ENCODE measurements at places on chromosomes 16 and 17.

DNA sequence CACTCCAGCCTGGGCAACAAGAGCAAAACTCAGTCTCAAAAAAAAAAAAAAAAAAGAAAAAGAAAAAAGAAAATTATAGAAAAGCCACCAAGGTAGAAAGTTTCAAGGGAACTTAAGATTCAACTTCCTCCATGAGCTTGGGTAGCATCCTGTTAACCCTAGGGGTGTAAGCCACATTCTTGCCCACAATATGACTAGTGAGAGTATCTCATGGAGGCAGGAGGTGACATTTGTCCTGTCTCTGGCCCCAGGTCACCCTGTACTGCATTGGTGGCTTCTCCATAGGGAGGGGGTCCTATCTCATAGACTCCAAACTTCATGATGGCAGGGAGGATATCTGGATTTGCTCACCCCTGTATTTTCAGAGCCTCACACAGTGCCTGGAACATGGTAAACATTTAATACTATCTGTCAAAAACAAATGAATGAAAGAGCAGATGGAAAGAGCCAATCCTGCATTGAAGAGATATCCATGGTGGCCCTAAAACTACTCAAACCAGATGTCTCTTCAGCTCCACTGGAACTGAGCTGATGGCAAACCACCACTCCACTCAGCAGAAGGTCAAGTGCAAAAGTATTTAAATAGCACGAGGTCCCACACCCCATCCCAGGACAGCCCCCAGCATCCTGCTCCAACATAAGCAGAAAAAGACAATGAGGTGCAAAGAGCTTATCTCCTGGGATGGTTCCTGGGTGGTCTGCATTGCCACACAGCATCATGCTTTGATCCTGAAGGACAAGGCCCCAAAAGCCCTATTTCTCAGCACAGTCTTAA is 50.3 kb downstream of the EMP2 start:
- DNase-seq: no peak

DNA sequence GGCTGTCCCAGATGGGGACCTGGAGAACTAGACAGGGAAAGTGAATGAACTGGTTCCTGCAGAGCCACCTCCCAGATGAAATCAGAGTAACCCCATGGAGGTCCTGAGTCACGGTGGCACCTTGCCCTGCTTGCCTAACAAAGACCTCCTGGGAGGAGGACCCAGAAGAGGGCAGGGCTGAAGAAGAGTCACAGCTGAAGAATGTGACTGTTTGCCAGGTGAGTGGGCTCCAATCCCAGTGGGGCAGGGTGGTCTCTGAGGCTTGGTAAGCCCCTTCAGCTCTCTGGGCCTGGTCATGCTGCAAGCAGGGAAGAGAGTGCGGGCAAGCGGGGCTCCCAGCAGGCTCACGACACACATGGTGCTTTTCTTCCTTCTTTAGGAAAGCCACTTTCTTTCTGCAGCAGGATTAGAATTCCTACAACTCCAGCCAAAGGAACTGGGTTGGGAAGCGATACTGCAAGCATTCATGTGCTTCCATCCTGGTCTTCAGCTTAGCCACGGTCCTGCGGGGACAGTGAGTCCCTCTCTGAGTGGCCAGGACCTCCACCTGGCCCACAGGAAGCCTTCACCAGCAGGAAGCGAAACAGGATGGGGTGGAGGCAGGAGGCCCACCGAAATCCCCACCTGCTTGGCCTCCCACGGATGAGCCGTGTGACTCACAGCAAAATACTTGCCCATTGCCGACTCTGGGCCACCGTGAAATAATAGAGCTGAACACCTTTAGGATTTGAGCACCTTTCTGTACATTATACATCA is 4.3 kb downstream of the C16orf74 start:
- DNase-seq: no peak

GRCh38 chr17:58585554-58585953 is 71.1 kb upstream of the MTMR4 start:
- no peak for DNase-seq

GRCh38 chr16:70473446-70474319 is 19.3 kb downstream of the FCSK start:
- DNase-seq: no peak

GRCh38 chr16:2949705-2950352 is 14.2 kb upstream of the KREMEN2 start:
- no peak for DNase-seq

GRCh38 chr17:74424117-74424516 is 7.8 kb upstream of the GPRC5C start:
- DNase-seq: no peak

- DNase-seq: no peak
Observed at GRCh38 chr17:6534846-6535514, 21.4 kb downstream of the PITPNM3 start.

GRCh38 chr17:10648956-10649355 is 8.2 kb downstream of the MYH3 start:
- no peak for DNase-seq

DNA sequence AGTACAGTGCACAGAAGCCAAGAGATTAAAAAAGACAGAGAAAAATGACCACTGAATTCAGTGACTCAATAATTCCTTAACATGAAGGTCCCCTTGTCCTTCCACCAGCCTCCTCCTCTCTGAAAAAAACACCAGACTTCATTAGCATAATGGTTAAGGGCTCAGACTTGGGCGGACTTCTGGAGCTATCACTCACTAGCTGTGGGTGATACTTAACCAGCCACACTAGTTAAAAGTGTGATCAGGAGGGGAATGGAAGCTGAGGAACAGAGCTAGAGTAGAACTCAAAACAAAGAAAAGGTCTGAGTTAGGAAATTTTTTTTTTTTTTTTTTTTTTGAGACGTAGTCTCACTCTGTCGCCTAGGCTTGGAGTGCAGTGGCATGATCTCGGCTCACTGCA is 23.2 kb downstream of the ZNF652 start:
- no peak for DNase-seq

DNA sequence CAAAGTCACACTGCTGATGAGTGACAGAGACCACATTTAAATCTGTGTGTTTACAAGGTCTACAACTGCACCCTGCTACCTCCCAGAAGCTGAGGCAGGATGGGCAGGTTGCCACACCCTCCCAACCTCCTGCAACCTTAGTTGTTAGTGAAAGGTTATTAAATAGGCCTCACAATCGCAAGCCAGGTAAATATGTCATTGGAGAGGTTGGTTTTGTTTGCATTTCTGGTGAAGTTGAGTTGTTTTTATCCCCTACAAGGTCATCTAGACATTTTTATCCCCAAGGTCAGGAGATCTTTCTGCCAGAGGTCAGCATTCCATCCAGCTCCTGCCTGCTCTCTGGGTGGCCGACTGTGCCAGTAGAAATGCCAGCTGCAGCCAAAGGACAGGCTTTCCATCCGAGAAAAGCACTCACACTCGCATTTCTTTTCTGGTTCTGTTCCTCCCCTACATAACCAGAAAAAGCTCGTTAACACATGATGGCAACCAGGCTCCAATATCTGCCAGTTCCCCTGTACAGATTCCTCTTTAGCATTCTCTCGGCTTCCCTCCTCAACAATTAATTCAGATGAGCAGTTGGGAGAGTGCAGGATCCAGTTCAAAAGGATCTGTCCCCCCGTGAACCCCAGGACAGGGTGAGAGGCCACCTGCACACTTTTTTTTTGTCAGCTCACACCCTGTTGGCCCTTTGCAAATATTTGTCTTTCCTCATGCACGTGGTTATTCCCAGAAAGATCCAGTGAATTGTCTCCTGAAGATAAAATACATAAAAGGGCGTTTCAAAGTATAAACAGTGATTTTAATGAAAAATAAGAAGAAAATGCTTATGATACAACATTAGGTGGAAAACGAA is 562.8 kb downstream of the MAF start:
- no peak for DNase-seq

- DNase-seq: no peak
Observed at GRCh38 chr17:29108823-29109476, 66.0 kb downstream of the PIPOX start.

DNA sequence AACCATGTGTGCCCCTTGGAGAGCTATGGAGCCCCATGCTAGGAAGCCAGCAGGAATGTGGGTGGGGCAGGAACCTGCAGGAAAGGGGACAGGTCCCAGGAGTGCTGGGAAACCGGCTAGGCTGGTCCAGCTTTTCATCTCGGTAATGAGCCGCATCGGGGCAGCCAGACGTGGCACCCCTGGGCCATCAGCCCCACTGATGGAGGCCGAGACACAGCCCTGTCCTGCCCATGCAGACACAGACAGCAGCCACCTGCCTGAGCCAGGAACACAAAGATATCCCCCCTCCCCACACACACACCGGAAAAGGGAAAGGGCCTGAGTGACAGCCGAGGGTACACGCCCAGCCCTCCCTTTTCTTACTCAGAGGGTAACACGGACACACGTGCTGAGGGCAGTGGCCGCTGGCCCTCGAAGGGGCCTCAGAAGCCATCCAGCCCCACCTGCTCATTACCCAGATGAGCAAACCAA is 18.1 kb downstream of the PPL start:
- DNase-seq: no peak

DNA sequence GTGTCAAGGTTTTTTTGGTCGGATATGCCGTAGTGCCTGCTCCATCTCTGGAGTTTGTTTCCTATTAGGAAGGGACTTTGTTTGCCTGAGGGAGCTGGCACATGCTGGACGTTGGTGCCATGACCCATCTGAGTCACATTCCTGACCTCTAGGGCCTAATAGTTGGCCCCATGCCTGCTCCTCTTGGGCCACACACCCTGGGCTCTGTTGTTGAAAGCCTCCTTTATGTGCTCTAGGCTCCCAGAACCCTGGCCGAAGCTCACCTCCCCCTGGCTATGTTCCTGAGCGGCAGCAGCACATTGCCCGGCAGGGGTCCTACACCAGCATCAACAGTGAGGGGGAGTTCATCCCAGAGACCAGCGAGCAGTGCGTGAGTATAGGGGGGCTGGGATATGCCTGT is 18.4 kb downstream of the LIMD2 start:
- DNase-seq: no peak

DNA sequence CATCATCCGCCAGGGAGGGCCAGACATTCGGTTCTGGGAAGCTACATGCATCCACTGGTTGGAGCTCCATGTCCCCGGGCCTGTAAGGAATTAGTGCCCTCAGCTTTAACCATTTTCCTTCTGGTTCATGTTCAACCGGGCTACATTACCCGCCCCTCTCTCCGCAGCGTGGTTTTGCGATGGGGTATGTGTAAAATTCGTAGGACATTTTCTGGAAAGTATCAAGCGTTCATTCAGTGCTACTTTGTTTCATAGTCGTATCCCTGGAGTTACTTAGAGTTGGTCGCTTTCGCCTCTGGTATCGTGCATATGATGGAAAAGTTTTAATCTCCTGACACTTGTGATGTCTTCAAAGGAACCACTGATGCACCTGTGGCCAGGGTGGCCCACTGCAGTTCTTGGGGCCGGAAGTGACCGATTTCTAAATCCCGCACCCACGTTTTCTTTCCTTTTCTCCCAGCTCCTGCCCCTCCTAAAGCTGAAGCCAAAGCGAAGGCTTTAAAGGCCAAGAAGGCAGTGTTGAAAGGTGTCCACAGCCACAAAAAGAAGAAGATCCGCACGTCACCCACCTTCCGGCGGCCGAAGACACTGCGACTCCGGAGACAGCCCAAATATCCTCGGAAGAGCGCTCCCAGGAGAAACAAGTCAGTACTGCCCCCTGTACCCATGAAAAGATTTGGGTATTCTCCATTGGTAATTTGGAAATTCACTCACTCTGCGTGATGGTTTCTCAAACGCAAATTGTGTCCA is 637 bp downstream of the RPL23A start:
- DNase-seq: no peak

DNA sequence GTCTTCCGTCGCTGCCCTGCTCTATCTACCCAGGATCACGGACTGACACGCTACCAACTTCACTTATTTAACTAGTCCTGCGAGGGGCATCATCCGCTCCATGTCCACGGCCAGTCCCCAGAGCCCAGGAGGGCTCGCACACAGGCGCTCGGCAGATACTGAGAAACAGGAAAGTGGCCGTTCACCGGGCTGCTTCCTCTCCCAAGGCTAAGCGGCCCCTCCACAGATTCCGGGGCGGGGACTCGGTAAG is 388 bp downstream of the OXLD1 start:
- no peak for DNase-seq

- no peak for DNase-seq
Observed at GRCh38 chr17:43984521-43984920, 19.9 kb upstream of the NAGS start.

DNA sequence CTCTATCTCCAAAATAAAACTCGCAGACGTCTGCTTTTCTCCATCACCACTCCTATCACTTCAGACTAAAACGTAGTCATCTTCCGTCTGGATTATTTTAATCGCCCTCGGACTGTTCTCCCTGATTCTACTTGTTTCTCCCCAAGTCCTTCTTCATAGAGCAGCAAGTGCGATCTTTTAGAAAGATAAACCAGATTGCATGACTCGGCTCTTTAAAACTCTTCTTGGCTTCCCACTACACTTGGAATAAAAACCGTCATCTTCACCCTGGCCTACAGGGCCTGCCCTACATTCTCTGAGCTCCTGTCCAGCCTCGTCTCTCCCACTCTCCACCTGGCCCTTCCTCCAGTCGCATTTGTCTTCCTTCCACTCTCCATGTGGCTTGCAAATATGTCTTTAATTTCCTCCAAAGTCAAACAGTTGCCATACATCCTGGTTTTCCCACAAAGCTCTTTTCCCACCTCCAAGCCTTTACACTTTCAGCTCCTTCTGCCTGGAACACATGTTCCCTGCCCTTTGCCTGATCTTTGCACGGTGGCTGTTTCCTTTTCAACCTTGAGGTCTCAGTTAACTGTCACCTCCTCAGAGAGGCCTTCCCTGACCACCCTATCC is 70.5 kb upstream of the DHX40 start:
- no peak for DNase-seq

GRCh38 chr16:89096768-89097391 is 3.2 kb downstream of the ACSF3 start:
- DNase-seq: no peak

- no peak for DNase-seq
Observed at GRCh38 chr16:69680358-69680757, 46.0 kb downstream of the NQO1 start.

GRCh38 chr17:640436-640835 is 74.2 kb downstream of the VPS53 start:
- DNase-seq: no peak

- no peak for DNase-seq
Observed at GRCh38 chr16:49621241-49622083, 234.4 kb downstream of the ZNF423 start.

DNA sequence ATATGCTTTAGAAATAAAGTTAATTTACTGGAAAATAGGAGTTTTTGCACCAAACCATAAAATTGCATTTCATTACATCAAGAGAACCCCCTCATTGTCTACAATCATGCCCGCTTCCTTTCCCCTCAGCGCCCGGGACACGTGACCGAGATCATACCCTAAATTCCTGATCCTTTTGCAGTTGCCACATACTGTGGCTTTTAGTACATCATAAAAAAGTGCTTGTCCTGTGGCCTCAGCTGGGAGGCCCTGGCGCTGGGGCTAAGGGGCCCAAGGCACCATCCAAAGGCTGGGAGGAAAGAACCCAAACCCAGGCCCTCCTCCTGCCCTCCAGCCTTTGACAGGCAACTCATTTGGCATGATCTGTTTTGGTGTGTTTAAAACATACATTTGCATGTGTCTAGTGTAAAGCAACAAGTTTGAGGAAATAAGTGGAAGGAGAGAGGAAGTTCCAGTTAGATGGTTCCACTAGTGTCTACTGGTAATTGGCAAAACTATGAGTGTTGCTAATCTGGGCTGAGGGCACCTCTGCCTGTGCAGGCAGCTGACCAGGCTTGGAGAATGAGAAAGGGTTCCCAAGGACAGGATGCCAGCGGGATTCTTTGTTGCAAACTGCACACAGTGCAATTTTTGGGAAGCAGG is 6.0 kb downstream of the CDK5R1 start:
- DNase-seq: no peak

Measured in GM18507 (cell line).